ENCODE measurements at places on chromosomes 16 and 17.

GRCh38 chr16:62913333-62913732 lies 877.1 kb upstream of the CDH8 start:
- DNase-seq: no peak

DNA sequence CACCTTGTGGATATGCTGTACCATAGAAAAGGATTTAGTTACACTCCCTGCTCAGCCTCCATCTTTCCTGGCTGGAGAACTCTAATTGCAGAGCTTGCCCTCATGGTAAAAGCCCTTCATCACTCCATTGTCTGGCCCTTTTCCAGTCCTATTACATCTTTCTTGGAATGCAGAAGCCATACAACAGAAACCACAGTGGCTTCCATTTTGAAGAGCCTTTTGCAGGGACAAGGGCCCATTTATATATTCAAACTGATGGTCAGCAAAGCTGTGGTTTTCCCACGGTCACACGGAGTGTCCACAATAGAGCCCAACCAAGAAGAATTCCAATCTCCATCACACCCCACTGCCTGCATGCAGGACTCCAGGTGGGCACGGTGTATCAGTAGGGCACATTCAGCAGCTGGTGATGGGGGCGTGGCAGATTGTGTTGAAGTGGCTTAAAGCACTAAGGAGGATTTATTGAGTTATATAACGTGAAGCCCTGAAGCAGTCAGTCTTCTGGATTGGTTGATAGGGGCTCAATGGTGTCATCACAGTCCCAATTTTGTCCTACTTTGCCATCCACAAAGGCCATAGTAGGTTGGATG lies 20.3 kb downstream of the COPRS start:
- no peak for DNase-seq

DNA sequence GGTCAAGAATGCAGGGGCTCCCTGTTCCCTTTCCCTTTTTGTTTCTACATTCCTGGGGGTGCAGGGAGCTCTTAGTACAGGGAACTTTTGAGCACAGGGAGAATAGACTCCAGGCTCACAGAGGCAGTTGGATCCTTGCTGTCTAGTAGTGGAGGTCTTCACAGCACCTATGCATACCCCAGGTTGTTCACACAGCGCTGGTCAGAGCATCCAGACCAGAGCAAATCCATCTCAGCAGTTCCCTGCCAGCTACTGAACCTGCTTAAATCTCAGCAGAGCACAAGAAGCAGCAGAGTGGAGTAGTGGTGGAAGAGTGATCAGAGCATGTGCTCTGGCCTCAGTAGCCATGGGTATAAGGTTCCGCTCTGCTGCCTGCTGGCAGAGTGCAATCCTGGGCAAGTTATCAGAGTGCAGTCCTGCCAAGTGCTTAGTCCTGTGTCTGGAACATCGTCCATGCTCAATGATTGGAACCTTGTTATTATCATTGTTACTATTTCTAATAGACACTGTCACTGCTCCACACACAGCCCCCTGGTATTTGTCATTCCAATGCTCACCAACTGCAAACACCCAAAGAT lies 220.4 kb downstream of the CBLN1 start:
- no peak for DNase-seq

DNA sequence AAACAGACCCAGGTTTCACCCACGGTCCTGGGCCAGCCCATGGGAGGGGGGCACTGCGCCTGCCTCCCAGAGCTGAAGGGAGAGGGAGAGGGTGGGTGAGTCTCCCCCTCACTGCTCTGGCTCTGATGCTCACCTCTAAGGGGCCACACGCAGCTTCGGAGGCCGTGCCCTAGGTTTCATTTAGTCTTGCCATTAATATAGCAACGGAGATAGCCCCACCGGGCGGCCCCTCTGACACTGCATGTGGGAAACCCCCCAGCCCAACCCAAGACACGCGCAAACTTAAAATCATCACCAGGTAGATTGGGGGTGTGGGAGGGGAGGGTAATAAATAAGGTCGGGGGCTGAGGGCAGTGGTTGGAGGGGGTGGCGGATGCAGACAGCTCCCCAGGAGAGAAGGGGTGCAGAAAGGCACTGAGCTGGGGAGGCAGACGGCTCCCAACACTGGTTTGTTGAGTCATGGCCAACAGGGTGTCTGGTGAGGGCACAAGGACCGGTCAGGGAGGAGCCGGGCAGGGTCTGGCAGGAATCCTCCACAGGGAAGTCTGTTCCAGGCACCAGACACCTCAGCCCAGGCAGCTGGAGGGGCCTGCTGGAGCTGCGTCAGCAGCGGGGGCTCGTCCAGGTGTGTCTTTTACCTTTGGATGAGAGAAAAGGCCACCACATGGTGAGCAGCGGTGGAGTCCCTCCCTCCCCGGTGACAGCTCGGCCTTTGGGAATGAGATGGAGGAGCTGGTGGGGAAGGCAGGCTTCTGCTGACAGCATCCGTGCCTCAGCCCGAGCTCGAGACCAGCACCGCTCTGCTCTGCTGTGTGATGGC lies 32.0 kb upstream of the DOC2B start:
- no peak for DNase-seq

DNA sequence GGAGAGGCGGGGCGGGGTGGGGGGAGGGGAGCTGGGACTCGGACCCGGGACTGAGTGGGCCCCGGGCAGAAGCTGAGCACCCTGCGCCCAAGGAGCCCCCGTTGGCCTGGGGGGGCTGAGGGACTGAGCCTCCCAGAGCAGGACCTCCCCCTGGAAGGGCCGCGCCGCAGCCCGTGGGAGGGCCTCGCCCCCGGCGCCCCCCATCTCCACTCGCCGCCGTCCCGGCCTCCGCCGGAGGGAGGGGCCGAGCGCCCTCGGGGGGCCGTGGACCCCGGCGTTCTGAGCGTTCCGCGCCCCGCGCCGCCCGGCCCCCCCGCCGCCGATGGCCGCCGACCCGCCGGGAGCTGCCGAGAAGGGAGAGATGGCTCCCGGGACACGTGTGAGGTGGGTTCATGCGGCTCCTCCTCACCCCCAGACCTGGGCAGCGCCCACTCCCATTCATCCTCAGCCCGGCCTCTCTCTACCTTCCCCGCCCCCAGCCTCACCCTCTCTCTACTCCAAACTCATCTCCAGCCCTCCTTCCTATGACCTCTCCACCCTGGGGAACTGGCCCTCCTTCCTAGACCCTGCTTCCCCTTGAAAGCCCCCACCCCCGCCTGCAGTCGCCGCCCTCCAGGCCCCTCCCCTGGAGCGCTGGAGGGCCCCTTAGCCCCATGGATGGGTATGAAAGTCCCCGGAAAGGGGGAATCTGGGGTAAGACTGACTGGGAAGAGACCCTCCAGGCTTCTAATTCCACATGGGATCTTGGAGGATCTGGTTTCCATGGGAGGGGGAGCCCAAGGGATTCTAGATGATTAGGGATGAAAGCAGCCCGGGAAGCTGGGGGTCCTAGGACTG lies 922 bp downstream of the FBXL19 start:
- no peak for DNase-seq

- DNase-seq: no peak
Measured at GRCh38 chr17:6521586-6521985, 34.8 kb downstream of the PITPNM3 start.

DNA sequence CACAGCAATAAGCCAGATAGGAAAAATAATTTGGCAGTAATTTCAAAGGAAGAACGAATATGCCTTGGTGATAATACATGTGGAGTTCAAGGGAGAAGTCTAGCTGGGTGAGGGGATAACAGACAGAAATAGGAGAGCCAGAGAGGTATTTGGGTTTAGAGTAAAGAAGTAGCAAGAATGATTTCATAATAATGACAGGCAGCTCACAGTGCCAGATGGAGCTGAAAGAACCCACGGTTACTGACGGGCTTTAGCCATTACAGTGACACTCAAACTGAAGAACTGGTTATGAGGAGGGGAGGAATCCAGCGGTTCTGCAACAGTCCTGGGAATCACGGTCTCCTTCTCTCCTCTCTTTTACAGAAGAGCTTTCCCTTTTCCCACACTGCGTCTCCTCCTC lies 2.2 kb downstream of the OR4D1 start:
- no peak for DNase-seq

DNA sequence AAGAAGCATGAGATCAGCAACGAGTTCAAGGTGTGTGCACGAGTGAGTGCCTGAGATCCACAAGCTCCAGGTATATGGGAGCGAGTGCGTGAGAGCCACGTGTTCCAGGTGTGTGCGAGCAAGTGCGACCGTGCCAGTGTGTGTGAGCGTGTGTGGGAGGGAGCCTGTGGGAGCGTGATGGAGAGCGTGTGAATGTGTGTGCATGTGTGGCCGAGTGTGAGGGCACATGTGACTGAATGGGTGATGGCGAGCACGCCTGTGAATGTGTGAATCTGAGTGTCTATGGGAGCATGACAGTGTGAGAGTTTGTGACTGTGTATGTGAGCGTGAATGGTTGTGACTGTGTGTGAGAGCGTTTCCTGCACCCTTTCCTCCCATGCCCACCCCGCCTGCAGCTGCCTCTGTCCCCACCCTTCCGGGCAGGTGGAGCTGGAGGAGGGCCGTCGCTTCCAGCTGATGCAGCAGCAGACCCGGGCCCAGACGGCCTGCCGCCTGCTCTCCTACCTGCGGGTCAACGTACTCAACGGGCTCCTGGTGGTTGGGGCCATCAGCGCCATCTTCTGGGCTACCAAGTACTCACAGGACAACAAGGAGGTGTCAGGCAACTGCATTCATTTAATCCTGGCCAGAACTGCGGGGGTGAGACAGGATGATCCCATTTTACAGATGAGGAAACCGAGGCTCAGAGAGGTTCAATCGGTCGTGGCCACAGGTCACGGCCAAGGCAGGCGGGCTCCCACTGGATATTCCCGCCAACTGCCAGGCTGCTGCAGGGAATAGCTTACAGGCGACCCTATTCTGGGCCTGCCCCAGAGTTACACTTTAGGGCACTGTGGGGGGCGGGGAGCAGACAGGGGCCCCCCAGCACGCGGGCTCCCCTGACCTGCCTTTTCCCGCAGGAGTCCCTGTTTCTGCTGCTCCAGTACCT lies 3.7 kb downstream of the TMC8 start:
- DNase-seq: no peak

- DNase-seq: no peak
Measured at GRCh38 chr17:28796062-28796461, 46.5 kb downstream of the FAM222B start.

GRCh38 chr17:75763269-75763607 lies 1.8 kb downstream of the GALK1 start:
- DNase-seq: no peak

DNA sequence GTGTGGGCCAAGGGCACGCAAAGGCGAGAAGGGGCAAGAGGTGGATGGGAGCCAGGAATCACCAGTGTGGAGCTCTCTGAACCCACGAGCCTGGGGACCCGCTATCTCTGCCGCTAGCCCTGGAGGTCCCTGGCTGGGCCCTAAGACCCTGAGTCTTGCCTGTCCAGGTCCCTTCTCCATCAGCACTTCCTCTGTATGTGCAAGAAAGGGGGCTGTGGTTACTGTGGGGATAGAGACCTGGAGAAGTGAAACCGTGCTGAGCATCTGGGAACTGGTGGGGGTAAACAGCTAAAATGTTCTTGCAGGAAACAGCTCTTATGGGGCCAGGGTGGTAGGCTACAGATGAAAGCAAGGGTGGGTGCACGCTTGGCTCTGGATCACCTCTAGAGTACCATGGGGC lies 3.1 kb downstream of the SPNS3 start:
- DNase-seq: no peak

GRCh38 chr17:15092762-15093161 lies 172.4 kb downstream of the PMP22 start:
- DNase-seq: no peak

DNA sequence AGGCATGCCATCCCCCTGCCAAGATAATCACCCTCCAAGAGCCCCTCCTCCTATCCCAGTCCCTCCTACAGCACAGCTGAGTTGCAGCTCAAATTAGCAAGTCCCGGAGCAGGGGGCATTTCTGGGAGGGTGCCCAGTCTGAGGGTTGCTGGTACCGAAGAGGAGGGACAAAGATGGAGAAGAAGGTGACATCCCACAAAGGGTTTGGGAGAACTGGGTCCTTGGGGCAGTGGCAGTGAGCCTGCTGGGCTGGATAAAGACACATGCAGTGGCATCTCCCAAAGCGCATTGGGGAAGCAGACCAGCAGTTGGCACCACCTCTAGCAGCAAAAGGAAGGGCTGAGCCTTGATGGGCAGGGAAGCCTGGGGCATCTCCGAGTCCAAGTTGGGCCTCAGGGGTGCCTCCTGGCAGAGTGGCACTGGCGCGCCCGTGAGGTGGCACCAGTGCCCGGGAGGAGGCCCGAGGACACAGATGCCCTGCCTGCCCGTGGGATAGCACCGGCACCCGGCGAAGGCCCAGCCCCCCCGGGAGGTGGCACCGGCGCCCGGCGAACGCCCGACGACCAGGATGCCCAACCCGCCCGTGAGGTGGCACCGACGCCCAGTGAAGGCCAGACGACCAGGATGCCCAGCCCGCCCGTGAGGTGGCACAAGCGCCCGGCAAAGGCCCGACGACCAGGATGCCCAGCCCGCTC lies 622 bp downstream of the TOM1L2 start:
- DNase-seq: no peak

- no peak for DNase-seq
Measured at GRCh38 chr16:30758988-30759491, 2.8 kb downstream of the CFAP119 start.

- no peak for DNase-seq
Measured at GRCh38 chr16:56988948-56989945, at the start of gene NLRC5. Gene NLRC5, plus strand, starts transcription at chr16:56989557. Its CDS starts 31,156 bp downstream, at chr16:57020713.

All from cortex of kidney (tissue), 1 donor.